ENCODE measurements at places on chromosomes 7 and 10.

GRCh38 chr7:37284805-37285231 lies 163.8 kb downstream of the ELMO1 start:
- peak; percentile 8 for DNase-seq

GRCh38 chr7:28270536-28270935 lies 89.9 kb upstream of the JAZF1 start:
- DNase-seq, result no peak

DNA sequence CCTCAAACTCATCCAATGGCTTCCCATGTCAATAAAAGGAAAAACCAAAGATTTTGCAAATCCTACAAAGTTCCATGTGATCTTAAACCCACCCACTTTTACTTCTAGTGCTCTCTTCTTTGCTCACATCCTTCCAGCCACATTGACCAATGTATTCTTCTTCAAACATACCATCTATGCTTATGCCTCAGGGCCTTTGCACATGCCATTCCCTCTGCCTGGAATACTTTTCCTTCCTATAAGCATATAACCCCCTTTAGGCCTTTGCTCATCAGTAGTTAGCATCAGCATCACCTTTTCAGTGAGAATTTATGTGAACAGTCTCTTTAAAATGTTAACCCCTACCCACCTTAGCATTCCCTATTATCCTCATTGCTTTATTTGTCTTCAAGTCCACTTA lies 11.0 kb upstream of the PCLO start:
- DNase-seq, result no peak

GRCh38 chr7:128221929-128222403 lies 19.1 kb upstream of the LEP start:
- DNase-seq, result no peak

DNA sequence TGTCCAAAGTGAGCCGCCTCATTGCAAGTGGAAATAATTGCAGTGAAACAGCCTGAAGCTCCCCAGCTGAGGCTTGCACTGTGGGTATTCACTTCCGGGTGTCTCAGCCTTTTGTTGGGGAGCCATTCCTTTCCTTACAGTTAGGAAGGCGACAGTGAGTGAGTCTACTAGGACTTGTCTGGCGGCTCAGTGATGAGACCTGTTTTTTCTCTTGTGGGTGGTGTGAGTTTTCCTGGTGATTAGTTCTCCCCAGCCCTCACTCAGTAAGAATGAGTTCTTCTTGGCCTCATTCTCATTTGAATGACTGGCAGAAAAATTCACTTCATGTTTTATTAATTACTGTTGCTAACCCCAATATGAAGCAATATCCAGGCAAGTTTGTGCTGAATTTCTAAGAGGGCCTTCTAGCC lies 2.6 kb downstream of the PGAM1 start:
- no peak for DNase-seq

DNA sequence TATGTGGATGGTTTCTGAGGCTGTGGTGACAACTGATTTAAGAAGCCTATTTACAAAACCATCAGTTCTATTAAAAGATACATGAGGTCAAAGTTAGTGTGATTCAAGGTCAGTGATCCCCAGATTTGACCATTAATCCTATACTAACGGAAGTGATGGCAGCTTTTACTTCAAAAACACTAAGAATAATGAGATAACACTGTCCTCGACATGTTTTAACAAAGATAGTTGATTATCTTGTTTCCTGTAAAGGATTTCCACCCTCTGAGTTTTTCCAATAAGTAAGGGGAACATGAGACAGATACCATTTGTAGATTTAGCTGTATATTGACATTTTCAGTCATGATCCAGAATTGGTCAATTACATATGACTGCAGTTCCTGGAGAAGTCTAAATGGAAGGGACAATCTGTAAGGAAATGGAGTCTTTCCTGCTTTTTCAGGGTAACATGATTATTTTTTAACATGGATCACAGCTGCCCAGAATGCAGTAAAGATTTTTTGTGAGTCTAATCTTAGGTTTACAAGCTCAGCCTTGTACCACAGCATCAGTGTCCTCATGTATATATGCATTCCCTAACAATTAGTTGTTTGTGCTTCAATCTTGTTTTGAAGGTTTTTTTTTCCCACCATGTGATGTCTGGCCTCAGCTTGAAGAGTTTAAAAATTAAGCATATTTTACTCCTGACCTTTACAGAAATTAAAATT lies 188.0 kb downstream of the PPP1R9A start:
- no peak for DNase-seq

DNA sequence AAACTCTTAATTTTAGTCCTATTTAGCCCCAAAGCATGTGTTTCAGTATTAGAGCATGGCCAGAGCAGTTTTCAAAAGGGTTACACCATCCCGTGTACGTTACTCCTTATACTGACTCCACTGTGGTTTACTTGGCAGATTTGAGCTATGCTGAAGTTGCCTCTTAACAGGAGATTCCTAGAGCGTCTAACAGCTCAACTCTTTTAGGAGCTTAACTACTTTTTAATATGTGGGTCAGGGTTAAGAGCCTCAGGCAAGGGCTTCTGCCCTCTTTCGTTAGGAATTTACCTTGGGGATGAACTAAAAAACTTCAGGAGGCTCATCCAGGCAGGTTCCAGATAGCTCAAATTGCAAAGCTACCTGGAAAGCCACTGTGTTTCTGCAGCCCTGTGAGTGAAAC lies 674.8 kb upstream of the C7orf33 start:
- no peak for DNase-seq

GRCh38 chr10:74058658-74059057 lies 60.7 kb downstream of the VCL start:
- no peak for DNase-seq

- DNase-seq, result no peak
Measured at GRCh38 chr7:106001886-106002285, 38.8 kb downstream of the CDHR3 start.

- no peak for DNase-seq
Measured at GRCh38 chr10:8073691-8074416, 19.4 kb downstream of the GATA3 start.

DNA sequence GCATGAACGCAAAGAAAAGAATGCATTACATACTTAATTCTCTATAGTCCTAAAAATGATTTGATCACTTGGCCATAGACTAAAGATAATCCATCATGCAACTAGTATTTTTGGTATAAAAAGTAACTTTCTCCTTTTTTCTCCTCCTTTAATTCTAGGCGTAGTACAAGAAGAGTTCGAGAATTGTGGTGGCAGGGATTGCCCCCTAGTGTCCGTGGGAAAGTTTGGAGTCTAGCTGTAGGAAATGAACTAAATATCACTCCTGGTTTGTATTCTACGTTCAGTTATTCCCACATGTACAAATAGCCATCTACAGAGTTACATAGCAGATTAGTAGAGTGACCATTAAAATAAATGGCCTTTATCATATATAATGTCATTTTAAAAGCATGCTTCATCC lies 45.5 kb upstream of the HELLS start:
- DNase-seq, result no peak

DNA sequence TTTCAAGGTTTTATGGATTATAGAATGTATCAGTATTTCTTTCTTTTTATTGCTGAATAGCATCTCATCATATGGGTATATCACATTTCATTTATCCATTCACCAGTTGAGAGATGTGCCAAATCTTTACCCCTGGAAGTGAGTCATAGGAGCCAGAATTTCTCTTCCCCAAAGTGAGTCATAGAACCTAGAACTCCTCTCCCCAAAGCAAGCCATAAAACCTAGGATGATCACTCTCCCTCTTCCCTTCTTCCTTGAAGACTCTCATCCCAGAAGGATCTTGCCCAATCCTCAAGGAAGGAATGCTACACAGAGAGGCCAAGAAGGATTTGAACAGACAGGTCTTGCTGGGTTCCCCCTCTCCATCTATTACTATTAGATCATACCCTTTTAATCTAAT lies 199.9 kb downstream of the EVX1 start:
- DNase-seq, result no peak

DNA sequence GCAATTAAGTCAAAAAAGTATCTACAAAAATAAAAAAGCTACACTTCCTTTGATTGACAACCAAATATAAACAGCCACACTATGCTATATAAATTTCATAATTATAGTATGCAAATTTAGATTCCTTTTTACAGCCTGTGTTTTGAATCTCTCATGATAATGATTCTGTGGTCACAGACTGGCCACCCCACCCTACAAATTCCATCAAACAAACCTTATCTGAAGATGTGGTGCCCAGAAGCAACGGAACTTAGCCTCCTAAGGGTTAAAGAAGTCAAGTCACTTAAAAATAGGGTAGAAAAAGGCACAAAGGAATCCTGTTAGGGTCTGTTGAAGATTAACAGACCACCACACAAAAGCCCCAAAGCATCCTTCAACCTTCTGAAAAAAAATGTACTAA lies 351.8 kb downstream of the INHBA start:
- no peak for DNase-seq

DNA sequence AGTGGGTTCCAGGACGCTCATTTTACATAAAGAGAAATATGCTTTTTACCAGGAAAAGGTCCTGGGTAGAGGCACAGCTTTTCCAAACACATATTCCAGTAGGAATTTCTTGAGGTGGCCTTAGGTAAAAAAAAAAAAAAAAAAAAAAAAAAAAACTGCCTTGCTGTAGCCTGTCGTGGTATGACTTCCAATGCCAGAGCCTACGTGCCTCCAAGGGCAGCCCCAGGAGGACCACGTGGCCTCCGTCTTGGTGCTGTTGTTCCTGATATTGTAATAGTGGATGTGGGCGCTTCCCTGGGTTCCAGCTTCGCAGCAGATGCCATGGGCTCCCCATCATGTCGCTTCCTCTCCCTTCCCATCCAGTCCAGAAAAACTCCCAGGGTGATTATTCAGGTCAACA lies 49.3 kb downstream of the PRKAG2 start:
- no peak for DNase-seq
